ENCODE measurements at places on chromosomes 16 and 17.

- DNase-seq: peak; percentile 67
These were observed 37.2 kb upstream of the RGS9 start for GRCh38 chr17:65099941-65100315.

- no peak for DNase-seq
These were observed 18.1 kb downstream of the SDK2 start for GRCh38 chr17:73625991-73626673.

GRCh38 chr16:81581107-81581506 lies 136.5 kb downstream of the CMIP start:
- no peak for DNase-seq

DNA sequence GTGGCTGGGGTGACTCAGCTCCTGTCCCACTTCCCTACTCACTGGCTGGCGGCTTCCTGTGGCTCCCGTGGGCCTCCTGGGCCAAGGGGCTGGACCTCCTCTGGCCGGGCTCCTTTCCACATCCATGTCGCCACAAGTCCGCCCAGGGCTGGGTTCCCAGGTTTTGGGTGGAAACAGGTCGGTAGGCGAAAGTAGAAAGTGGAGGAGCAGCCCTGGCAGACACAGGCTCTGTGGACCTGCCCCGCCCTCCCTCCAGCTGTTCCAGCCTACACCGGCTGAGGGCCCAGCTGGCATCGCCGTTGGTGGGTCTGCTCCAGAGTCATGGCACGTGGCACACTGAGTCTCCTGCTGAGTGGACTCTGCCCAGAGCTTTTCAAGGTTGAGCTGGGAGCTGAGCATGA lies 28.7 kb downstream of the GSE1 start:
- DNase-seq: no peak

DNA sequence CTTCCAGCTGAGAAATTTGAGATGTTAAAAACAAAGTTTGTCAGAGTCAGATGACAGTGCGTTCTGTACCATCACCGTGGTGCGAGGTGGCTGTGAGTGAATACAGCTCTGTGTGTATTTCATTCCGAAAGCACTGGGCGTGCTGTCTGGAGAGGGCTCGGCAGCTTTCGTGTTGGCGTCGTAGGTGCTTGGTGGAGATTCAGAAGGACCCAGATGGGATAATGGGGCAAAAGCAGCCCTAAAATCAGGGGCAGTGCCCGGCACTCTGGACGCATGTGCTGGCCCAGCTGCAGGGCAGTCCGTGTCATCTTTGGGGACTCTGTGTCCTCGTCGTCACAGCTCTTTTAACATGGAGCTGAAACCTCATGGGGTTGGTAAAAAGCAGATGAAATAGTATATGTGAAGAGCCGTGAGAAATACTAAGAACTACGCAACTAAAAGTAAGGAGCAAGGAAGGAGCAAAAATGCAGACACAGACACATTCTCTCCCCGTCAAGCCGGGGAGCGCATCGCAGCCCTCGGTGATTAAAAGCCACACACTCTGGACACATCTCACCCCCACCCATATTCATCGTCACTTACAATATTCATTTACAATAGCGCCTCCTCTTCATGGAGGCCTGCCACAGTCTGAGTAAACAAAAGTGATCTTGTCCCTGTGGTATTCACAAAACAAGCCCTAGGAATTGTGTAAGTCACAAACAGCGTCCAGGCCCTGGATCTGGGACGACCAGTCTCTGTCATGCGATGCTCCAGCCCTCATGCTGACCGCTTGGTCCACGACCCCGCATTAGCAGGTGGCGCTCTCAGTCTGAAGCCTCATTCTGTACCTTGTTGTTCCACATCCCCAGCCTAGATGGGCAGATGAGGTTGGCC lies 206.7 kb downstream of the RPTOR start:
- no peak for DNase-seq

DNA sequence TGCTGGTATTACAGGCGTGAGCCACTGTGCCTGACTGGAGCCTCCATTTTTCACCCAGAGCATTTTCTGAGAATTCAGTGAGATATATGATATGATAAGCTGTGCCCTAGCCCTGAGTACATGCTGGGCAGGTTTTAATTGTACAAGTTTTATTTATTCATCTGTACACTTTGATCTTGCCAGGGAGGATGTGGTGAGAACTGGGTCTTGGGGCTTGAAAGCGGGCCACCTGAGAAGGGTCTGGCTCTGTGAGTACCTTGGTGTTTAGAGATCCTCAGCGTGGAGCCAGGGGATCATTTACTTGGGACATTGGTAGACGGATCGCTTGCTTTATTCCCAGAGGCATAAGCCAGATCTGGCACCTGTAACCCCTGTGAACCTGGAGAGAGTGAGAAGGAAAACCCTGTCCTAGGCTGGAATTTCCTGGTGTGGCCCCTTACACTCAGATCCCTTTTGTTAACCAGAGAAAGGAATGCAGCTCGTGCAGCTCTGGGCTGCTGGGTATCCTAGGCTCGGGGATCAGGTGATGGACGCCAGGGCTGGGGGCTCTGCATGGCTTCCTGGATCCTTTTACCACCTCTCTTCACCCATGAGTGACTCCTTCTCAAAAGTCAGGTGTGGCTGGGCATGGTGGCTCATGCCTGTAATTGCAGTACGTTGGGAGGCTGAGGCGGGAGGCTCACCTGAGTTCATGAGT lies 91.9 kb downstream of the ABCC1 start:
- DNase-seq: no peak

DNA sequence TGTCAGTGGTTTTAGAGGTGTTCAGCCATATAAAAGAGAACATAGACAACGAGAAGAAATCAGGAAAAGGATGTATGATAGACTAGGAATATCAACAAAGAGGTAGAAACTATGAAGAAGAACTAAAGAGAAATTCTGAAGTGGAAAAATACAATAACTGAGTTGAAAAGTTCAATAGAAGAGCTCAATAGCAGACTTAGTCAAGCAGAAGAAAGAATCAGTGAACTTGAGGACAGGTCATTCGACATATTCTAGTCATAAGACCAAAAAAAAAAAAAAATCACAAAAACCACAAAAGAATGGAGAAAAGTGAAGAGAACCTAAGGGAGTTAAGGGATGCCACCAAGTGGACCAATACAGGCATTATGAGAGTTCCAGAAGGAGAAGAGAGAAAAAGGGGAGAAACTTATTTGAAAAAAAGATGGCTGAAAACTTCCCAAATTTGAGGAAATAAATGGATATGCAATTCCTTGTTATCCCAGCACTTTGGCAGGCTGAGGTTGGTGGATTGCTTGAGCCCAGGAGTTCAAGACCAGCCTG lies 321.2 kb downstream of the ABCC12 start:
- DNase-seq: no peak

DNA sequence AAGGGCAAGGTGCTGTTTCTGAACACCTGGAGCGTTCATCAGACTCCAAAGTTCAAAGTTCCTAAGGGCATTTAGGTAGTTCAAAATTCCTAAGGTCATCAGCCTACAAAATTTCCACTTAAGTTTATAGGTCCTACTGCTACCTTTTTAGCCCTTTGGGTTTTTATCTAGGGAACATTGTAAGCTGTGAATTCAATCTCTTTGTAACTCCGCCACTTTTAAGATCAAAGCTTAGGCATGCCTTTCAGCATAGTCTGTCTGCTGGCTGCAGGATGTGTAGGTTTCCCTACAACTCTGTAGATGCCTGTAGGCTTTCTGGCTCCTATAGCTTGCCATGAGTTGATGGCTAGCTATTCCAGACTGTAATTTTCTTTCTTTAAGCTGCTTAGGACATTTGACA lies 291.6 kb downstream of the MAP2K6 start:
- DNase-seq: no peak

GRCh38 chr17:47694581-47695428 lies 844 bp downstream of the TBKBP1 start:
- peak; percentile 69 for DNase-seq

- no peak for DNase-seq
These were observed 87.4 kb upstream of the COX10 start for GRCh38 chr17:13981881-13982280.

DNA sequence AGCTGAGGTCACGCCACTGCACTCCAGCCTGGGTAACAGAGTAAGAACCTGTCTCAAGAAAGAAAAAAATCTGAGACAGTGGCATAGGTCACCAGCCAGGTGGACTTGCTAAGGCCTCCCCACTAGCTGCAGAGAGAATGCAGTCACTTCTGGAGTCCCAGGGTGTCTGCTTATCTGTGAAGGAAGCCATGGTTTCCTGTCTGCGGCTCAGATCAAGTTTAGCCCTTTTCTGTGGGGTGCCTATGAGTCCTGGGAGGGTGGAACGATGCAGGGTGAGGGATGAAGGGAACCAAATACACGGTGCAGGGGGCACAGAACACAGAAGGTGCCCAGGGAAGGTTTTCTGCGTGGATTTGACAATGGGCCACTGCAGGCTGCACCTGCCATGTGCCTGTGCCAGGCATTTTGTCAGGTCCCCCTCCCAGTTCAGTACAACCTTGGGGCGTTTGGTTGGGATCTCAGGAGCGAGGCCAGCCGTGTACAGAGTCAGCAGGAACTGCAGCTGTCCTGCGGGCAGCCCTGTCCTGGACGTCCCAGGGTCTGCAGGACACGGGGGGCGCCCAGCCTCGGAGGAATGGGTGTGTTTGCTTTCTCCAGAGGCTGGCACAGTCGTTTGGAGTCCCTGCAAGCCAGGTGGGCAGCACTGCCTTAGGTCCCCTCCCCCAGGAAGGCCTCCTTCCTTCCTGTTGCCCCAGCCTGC lies 41.8 kb downstream of the RAB11FIP4 start:
- DNase-seq: no peak

DNA sequence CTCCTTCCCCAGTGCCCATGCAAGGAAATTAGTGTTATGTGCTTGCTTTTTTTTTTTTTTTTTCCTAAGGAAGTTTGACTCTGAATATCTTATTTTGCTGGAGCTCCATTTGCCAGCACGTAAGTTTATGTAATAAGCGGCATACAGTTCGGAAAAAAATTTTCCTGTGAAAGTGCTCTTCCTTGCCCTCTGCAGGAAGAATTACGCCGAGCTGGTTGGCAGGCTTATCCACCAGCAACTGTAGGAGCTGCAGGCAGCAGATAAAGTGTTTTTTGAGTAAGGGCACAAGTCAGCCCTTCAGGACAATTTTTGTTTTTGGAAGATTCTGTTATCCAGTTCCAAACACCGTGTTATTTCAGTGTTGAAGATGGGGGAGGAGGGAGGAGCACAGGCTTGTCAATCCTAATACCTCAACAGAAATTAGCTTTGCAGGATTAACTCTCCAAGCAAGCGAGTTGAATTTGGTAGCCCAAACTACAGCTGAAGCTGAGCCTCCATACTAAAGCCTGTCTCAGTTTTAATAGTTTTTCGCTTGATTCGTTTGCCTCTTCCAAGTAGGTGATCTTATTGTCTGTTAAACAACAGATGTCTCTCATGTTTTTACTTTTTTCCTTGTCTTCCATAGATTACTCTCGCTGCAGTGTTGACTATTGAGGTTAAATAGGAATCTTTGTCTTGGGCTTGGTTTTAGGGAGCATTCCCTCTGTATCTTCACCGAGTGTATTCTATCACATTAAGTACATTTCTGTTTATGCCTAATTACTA lies 1.1 kb downstream of the SPECC1 start:
- no peak for DNase-seq

DNA sequence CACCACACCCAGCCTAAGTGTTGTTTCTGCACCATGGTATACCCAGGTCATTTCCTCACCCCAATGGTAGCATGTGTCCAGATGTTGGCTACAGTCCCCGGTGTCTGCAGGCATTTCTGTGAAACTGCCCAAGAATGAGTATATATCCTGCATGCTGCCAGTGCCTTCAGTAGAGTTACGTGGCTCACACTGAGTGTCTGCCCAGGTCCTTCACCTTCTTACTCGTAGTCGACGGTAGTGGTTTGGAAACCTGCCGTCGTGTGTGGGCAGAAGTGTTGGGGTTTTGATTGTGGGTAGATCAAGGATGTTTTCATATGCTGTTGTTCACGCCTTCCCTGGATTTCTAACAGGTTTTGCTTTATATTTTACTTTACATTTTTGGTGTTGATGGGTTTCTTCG lies 16.8 kb downstream of the TCF25 start:
- peak; percentile 21 for DNase-seq

DNA sequence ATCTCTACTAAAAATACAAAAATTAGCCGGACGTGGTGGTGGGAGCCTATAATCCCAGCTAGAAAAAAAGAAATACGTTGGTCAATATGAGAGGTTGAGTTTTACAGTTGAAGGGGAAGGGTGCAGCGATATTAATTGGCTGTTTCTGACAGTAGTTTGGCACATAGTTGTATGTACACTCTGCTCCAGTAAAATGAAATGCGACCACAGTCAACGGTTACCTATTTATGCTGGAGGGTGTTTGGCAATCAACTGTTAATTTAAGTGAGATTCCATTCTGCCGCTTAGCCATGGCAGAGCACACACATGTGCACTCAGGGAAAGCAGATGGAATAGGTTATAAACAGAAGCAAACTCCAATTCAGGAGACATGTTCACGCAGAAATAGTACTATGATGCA lies 9.3 kb upstream of the ZNF594 start:
- no peak for DNase-seq

GRCh38 chr17:17913695-17914332 lies 58.4 kb downstream of the TOM1L2 start:
- DNase-seq: peak; percentile 3

DNA sequence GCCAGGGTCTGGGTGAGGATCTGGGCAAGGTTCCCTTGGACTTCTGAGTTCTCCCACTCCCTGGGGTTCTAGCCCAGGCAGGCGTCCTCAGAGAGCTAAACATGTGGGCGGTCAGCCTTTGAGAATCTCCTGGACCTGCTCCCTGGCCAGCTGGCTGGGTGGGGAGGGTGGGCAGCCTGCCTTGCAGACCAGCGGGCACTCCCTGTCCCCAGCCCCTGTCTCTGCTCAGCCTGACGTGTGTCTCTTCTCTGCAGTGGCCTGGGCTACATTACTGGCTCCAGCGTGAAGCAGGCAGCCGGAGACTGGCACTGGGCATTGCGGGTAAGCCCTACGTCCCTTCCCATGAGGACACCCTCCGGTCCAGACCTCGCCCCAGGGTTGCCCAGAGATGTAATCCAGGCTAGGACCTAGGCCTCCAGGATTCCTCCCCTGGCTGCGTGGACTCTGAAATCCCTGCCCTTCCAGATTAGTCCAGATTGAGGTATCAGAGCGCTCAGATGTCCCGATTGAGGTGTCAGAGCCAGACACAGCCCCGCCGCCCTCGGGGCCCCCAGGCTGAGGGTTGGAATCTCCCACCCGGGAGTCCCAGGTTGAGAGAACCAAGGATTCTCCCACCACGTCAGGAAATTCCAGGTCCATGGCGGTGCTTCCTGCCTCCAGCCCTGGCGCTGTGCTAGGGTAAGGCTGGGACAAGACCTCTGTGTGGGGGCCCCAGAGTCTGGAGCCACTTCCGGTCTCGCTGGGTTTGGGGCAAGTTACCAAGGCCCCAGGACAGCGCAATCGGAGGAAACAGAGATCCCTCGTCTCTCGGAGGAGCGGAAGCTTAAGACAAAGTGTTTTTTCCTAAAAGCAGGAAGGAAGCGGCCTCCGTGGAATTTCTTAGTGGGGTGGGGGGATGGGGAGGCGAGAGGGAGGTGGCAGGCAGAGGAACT lies 24.1 kb downstream of the MYBBP1A start:
- no peak for DNase-seq

All from stimulated activated CD4-positive, alpha-beta T cell treated with anti-CD3 and anti-CD28 coated beads, Interleukin-12 subunit alpha, Interleukin-12 subunit beta, amount 100 ng/mL, for 4 hours (primary cell).